Spinal cord (tissue), 10 donors: ENCODE measurements at places on chromosomes 6 and 20.

DNA sequence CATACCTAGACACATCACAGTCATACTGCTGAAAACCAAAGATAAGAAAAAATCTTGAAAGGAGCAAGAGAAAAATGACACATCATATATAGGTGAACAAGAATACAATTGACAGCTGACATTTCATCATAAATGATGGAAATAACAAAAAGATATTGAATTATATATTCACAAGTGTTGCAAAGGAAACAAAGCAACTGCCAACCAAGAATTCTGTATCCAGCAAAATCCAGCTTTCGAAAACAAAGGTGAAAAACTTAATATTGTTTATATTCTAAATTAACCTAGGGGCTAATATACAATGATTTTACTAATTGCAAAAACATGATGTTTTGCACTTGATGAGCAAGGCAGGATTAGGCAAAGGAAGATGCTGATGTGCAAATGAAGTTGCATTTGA is 84.3 kb downstream of the MOXD1 start:
- no peak for DNase-seq

- DNase-seq = no peak
These were observed 98.8 kb upstream of the NXT1 start for GRCh38 chr20:23251779-23252178.

DNA sequence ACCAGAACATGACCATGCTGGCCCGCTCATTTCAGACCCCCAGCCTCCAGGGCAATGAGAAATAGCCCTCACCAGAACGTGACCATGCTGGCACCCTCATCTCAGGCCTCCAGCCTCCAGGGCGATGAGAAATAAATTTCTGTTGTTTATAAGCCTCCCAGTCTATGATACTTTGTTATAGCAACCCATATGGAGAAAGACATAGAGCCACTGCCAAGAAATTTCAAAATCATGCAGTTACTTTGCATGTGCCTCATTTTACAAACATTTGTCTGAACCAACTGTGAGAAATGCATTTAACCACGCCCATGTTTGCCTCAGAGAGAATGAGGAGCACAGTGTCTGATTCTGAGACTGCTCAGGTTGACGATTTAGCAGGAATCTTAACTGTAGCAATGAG is 15.5 kb downstream of the CYP39A1 start:
- DNase-seq = no peak

- DNase-seq = no peak
These were observed 335.5 kb upstream of the NOX3 start for GRCh38 chr6:155791186-155791585.

- DNase-seq = no peak
These were observed 17.1 kb downstream of the TRIM27 start for GRCh38 chr6:28906669-28907068.

DNA sequence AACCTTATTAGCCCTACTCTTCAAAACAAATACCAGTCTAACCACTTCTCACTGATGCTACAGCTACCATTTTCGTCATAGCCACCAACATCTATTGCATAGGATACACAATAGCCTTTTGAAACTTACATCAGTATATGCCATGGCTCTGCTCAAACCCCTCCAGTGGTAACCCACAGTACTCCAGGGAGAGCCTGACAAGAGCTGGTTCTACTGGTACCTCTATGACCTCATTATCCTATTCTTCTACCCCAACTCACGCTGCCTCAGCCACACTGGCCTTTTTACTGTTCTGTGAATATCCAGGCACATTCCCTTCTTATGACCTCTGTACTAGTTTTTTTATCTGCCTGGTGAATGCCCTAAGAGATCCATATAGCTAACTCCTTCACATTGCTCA is 157.6 kb downstream of the ARHGAP18 start:
- no peak for DNase-seq

DNA sequence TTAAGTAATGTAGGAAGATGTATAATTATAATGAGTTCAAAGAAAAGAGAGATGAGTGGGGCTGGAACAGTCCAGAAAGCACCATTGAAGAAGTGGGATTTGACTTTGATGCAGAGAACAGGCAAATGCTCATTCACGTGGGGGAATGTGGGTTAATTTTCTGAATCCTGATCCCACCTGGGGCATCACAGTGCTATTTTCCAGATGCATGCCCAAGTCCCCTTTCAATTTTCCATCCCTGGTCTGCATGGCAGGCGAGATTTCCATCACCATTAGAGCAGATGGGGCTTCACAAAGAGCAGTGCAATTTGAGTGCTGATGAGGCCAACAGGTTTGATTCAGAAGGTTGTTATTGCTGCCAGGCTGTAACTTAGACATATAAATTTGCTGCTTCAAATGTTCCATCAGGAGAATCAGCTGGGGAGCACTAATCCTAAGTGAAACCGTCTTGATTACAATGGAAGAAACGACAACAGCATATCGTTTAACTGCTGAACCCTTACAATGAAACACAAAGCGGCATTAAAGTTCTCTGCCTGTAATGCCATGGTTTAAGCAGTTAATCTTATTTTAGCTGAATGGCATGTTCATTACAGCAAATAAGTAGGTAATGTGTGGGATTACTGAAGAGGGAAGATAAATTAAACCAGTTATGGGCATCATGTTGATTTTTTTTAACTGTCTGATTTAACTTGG is 45.2 kb downstream of the OSTM1 start:
- peak; percentile 17 for DNase-seq

DNA sequence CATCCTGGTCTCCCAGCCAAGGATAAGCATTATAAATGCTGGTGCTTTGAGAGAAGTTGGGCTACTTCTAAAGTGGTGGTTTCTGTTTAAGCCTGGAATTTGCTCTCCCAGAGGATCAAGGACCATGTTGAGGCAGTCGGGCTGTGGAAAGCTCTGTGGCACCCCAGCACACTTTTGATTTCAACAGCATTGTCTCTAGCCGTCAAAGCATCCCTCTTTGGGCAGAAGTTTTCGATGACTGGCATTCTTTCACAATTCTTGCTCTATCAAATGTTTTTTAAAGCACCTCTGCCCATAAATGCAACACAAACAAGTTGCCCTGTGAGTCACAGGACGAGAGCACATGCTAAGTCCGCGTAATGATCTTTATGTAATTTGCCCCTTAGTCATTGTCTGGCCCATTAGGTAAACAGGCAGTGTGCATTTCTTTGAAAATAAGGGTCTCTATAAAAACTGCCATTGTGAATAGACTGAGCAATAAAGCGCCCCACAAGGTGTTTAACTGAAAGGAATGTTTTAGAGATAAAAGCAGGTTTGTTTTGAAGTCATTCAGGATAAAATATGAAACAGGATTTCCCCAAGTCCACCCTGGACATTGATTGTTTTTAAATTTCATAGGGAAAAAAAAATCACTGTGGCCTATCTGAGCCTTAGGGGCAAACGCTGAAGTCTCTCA is 44.7 kb upstream of the FOXQ1 start:
- no peak for DNase-seq

DNA sequence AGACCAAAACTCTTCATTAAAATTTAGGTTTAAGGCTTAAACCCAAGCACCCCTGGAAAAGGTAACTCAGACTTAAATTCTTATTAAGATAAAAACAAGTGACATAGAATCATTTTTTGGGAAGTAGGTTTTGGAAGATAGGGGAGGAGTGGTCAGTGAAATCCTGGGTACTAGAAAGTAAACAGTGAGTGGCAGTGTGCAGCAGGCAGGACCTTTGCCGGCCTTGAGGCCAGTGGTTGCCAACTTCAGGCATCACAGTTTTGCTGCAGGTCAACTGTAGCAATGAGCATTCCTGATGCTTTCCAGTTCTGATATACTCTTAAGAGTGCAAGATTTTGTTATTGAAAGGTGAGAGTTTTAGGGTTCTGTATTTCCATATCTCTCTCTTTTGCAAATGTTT is 69.3 kb upstream of the SUPT3H start:
- DNase-seq = no peak

GRCh38 chr6:145761584-145761983 is 26.3 kb upstream of the EPM2A start:
- DNase-seq = no peak

GRCh38 chr6:42368181-42368580 is 83.5 kb downstream of the TRERF1 start:
- DNase-seq = no peak

DNA sequence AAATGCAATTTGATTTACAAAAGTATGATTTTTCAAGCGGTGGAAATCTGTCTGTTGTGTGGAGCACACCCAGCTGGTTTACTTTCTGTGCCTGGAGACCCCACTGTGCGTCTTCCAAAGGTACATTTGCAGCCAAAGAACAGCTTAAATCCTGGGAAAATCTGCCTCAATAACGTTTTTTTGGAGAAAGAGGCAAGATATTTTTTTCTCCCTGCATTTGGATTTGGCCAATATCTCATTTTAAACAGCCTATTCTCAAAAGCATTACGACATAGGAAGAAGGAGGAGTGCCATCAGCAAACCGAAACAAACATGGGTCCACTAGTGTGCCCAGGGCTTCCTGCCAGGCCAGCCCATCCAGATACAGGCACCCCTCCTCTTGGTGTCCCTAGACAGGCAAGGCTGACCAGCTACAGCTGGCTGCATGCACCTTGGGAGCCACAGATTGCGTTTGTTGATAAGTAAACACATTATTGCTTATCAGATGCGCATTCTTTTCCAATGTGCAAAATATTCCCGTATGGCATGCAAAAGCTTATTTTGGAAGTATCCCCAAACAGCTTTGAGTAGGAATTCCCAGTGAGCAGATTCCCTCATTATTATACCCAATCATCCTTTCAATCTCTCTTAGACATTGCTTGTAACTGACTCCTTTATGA is 184.5 kb upstream of the MARCKS start:
- DNase-seq = peak; percentile 21

DNA sequence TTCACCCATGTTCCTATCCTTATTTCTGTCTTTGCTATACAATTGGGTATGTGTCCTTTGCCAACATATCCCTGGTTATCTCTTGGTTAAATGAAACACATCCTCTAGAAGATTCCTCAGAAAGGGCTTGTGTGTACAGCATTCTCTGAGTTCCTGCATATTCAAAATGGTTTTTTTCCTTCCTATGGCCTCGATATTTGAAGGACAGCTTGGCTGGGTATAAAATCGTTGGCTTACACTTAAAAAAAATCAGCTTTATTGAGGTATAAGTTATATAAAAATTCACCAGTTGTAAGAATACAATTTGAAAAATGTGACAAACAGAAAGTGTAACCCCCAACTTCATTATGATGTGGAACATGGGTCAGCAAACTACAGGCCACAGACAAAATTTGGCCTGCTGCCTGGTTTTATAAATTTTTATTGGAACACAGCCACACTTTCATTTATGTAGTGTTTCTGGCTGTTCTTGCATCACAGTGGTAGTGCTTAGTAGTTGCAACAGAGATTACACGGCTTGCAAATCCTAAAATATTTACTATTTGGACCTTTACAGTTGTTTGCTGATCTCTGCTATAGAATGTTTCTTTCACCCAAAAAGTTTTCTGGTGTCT is 16.7 kb downstream of the PCMT1 start:
- no peak for DNase-seq

DNA sequence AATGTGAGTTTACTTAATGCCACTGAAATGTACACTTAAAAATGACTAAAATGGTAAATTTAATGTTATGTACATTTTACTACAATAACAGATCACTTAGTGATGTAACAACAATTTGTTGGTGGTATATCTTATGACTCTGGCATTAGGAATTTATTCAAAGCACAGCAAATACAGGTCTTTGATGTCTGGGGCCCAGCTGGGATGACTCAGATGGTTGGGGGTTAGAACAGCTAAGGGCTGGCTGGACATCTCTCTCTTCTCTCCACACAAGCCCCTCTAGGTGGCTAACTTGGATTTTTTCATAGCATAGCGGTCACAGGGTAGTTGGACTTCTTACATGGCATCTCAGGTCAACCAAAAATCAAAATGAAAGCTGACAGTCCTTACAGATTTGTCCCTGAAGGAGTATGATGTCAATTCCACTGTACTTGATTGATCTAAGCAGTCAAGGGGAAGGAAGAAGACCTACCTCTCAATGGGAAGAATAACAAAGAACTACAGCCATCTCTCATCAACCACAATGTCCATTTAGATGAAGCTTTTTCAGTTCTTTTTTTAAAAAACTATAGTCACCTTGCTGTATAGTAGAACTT is 37.5 kb upstream of the LCA5 start:
- DNase-seq = no peak

GRCh38 chr6:13854716-13855250 is 40.4 kb upstream of the MCUR1 start:
- DNase-seq = no peak

GRCh38 chr6:15290962-15291704 is 45.3 kb downstream of the JARID2 start:
- no peak for DNase-seq

- DNase-seq = no peak
These were observed 434.3 kb upstream of the IMPG1 start for GRCh38 chr6:76506808-76507207.

GRCh38 chr6:42249279-42249678 is 31.6 kb upstream of the MRPS10 start:
- no peak for DNase-seq

GRCh38 chr20:61500791-61501321 is 248.8 kb downstream of the CDH4 start:
- no peak for DNase-seq

DNA sequence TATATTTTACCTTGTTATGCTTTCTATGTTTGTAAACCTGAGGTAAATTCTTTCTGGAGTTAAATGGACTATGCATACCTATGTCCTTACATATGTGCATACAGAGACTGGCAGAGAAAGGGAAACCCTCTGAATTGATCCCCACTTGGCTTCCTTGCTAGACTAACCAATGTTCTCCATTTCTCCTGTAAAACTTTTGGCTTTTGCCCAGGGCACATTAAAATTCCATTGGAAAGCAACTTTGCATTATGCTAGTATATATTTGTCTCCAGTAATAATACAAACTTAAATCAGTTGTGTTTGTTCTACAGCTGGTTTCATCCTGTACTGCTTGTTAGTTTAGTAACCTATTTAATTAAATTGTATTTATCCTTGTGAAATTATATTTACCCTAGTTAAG is 646.0 kb upstream of the MARCKS start:
- DNase-seq = no peak

DNA sequence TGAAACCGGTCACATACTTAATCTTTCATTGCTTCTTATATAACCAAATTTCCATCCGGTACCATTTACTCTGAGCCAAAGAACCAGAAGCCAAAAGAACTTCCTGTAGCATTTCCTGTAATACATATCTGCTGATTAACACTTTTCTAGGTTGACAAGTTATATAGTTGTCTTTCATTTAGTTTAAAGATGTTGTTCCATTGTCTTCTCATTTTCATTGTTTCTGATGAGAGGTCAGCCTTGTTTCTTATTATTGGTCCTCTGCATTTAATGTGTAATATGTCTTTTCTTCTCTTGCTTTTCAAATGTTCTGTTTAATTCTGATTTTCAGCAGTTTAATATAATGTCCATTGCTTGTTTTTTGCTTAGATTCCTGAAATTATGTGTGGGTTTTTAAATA is 214.5 kb upstream of the CCN2 start:
- DNase-seq = no peak
